ENCODE measurements at places on chromosomes 16 and 17.

DNA sequence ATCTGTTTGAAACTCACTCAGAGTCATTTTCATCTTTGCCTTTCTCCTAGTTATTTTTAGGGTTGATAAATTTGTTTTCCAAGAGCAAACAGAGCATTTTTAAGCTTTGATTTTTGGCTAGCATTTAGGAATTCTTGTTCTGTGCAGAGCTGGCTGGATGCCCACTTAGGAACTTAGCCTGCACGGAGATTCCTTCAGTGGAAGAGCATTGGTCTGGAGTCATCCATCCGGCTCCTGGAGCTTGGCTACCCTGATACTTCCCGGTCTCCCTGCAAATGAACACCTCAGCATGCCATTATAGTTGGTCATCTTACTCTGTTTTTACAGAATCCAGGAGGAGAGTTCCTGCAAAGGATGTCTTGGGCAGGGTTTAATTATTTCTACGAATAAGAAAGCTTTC is 57.1 kb downstream of the SPECC1 start:
- peak; percentile 75 for DNase-seq

DNA sequence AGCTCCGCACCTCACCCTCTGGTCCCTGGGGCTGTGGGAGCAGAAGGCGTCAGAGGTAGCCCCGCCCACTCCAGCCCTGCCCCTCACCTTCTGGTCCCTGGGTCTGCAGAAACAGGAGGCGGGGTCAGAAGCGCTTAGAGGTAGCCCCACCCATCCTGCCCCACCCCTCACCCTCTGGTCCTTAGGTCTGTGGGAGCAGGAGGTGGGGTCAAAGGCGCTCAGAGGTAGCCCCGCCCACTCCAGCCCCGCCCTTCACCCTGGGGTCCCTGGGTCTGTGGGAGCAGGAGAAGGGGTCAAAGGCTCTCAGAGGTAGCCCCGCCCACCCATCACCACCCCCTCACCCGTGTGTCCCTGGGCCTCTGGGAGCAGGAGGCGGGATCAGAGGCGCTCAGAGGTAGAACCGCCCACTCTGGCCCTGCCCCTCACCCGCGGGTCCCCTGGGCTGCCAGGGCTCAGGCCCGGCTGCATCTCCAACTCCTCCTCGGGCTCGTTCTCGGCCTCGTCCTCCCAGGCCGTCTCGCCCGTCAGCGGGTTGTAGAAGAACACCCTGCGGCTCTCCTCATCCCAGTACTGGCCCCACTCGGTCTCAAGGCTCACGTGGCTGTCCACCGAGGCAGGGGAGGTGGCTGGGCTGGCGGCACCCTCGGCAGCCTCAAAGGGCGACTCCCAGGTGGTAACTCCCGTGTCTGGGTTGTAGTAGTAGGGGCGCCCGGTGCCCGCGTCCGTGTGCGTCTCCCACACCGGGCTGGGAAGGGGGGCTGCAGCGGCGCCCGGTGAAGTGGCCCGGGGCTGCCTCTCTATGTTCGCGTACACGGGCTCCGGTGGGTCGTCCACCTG is 27.2 kb downstream of the ARHGAP27 start:
- no peak for DNase-seq

DNA sequence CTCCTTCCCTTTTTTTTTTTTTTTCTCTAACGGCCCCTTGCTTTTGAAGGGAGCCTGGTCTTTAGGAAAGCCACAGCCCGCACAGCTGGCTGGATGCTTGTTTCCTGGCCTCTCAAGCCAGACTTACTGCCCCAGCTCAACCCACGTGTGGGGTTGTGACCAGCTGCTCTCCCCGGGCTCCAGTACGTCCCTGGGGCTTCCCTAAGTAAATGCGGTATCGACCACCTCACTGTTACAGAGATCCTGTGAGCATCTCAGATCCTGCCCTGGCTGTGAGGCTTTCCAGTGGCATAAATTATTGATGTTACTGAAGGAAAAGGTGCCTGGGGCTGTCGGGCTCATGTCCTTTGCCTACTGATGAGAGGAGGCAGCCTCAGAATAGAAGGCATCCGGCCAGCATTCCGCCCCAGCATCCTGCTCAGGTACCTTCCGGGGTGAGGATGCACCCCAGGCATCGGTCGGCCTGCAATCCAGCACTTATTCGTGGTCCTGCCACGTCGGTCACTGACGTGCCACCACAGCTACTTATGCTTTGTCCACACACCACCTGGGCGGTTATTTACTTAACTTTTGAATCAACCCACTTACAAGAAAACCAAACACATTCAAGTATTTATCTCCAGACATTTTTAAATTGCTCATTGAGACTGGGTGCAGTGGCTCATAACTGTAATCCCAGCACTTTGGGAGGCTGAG is 9.6 kb downstream of the GPRC5B start:
- DNase-seq: no peak

DNA sequence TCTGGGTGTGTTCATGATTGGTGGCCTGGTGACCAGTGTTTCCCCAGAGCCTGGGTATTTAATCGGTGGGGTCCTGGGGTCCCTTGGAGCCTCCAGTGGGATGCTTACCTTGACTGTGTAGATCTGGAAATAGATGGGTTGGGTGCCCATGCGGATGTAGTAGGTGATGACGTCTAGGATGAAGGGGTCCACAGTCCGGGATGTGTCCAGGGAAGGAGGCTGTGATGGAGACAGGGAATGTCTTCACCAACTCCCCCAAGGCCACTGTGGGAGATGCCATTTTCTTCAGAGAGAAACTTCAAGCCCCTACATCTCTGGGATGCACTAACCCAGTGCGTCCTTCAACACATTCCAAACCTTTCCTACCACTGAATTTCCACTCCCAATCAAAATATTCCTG is 24.1 kb upstream of the MFSD6L start:
- DNase-seq: no peak

GRCh38 chr17:47898241-47898640 is 2.2 kb downstream of the SP2 start:
- no peak for DNase-seq

DNA sequence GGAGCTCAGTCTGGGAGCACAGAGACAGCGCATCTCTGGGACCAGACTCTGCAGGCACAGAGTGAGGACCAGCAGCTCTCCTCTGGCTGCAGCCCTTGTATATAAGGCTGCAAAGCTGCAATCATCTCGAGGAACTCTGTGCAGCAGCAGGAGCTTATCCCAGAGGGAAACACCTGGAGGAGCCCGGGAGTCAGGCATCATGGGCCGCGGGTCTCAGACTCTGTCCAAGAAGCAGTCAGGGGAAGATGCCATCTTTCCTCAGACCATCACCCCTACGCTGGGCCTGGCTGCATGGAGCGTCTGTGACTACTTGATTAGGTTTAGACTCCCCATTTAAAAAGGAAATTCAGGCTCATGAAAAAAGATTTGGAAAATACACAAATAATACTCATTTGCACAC is 122.0 kb downstream of the IRF8 start:
- no peak for DNase-seq

DNA sequence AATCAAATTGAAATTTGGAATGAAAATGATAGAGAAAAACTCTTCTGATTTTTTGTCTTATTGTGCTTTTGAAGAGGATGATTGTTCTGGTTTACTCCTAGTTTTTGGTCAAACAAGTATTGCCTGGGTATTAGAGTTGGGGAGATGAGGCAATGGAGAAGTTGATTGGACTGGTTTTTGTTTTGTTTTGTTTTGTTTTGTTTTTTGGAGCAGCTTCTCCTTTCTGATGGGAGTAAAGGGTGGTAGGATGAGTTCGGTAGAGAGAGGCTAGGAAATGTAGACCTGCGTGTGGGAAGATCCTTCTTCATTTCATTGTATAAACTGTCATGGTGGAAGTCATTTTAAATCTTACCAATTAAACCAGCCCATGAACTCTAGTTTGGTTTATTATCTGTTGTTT is 17.7 kb downstream of the ATP6V0A1 start:
- no peak for DNase-seq

DNA sequence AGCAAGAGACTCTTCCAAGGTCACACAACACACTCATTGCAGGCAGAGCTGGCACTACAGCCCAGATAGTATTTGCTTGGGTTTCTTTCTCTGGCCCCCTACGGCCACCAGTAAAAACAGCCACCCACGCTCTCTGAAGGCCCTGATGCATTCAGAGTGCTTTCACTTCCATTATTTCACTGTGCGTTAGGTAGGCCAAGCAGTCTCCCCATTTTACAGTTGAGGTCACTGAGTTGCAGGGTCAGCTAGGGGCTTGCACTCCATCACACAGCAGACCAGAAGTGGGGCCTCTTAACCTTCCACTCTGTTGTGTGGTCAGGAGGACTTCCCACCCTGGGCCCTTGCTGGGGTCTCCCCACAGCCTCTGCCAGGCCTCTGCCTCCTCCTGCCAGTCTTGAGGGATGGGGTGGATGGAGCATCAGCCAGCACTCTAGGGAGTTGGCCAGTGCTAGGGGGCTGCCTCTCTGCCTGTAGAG is 2.5 kb downstream of the TBX21 start:
- no peak for DNase-seq

- DNase-seq: no peak
Measured at GRCh38 chr16:698911-699671, 6.5 kb downstream of the FBXL16 start.

GRCh38 chr16:73149334-73149733 is 101.4 kb upstream of the ZFHX3 start:
- DNase-seq: no peak

GRCh38 chr16:29226782-29227181 is 179.7 kb downstream of the NPIPB11 start:
- no peak for DNase-seq

DNA sequence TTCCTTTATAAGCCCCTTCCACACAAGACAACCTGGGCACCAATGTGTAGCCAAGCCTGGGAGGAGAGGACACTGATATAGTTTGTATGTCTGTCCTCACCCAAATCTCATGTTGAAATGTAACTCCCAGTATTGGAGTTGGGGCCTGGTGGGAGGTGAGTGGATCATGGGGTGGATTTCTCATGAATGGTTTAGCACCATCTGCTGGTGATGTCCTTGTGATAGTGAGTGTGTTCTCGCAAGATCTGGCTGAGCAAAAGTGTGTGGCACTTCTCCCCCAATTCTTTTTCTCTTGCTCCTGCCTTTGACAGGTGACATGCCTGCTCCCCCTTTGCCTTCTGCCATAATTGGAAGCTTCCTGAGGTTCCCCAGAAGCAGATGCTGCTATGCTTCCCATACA is 135.8 kb downstream of the USP31 start:
- DNase-seq: no peak

DNA sequence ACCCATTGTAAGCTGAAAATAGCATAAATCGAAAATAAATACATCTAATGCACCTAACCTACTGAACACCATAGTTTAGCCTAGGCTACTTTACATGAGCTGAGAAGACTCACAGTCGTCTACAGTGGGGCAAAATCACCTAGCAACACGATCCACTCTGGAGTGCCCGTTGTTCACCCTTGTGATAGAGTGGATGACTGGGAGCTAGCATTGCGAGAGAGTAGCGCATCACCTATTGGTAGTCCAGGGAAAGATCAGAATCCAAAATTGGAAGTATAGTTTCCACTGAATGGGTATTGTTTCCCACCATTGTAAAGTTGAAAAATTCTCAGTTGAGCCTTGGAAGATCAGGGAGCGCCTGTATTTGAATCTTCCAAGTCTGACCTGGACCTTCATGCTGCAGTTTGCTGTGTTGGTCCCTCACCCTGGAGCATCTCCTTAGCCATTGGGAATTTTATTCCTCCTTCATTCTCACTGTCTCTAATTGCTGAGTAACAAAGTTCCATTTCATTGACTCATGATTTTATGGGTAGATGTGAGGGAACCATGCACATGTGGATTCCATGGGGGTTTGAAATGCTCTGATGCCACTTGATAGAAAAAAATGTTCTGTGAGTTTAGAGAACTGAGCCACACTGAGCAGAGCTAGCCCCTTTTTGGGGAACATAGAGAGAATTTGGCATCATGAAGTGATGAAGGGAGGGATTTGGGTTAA is 19.6 kb downstream of the AKAP1 start:
- no peak for DNase-seq

GRCh38 chr17:75774991-75775668 is 9.5 kb upstream of the UNK start:
- no peak for DNase-seq

DNA sequence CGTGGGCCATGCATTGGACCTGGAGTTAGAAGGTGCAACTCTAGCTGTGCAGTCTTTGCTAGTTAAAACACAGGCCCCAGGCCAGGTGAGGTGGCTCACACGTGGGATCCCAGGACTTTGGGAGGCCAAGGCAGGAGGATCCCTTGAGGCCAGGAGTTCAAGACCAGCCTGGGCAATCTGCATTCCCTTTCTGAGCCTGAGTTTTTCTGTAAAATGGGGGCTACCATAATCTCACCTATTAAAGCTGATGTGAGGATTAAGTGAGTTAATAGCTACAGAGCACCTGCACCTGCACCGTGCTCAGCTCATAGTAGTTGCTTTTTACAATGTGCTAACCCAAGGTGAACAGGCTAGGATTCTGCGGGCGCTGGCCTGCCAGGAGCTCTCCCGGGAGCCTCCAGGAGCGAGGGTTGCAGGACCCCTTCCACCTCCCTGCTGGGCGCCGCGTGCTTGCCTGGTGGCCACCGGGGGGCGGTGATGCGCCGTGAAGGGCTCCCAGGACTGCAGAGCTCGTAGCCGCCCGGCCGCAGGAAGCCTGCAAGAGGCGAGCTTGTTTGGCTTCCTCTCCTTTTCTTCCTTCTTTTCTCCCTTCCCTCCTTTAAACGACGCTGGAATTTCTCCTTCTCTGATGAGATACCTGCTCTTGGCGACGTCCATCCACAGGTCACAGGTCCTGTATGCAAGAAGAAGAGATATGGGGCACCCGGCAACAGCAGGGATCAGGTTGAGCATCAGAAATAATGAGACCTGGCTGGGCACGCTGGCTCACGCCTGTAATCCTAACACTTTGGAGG is 51.3 kb downstream of the ZFP90 start:
- peak; percentile 75 for DNase-seq

GRCh38 chr16:56872863-56873391 is 7.9 kb downstream of the SLC12A3 start:
- DNase-seq: no peak

DNA sequence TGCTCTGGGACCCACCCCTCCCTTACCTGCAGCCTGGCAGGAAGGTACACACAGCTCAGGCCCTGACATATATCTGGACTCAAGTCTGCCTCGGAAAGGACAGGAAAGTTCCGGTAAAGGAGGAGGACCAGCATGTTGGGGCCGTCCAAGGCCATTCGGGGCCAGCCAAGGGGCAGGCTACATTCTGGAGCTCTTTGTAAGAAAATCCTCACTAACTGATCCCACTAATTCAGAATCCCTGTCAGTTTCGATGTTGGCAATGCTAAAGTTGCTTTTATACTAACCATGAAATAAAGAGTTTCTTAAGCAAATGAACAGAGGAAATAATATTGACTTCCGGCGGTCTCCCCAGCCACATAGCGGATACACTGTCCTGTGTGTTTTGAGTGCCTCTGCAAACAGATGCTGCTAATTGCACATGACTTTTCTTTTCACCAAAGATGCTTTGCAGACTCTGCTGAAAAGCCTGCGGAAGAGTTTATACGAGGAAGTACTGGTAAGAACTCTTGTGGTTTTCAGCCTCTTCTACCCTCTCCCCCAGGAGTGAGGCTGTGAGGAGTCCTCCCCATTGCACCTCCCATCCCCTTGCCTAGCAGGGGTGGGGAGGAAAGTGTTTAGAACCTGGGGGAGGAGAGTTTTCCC is 54.8 kb downstream of the PLXDC1 start:
- DNase-seq: no peak

- DNase-seq: no peak
Measured at GRCh38 chr17:81323083-81323369, 27.9 kb upstream of the SLC38A10 start.

GRCh38 chr16:27113341-27113841 is 46.7 kb downstream of the C16orf82 start:
- DNase-seq: no peak

GRCh38 chr17:3035968-3036280 is 27.5 kb downstream of the OR1D5 start:
- no peak for DNase-seq

GRCh38 chr17:16107165-16107770 is 107.6 kb downstream of the TTC19 start:
- no peak for DNase-seq

- no peak for DNase-seq
Measured at GRCh38 chr16:3036726-3037315, at the start of gene BICDL2. Gene BICDL2 (minus strand): TSS chr16:3036944. CDS start chr16:3035496, 1,448 bp downstream.
